ENCODE measurements at places on chromosomes 12 and 14. TPM values are rescaled to one million over a fixed set of nuclear protein-coding genes. Genes with fewer than 3 reads are reported as not detected.

TAS2R14 gene
- total RNA-seq = 1.3 TPM

KRT71 gene
- not detected for total RNA-seq

RHOJ gene
- total RNA-seq = 312 TPM

SLC38A4 gene
- total RNA-seq = 4.2 TPM

C12orf56 gene
- not detected for total RNA-seq

C12orf60 gene
- total RNA-seq = 1.1 TPM

KRT2 gene
- not detected for total RNA-seq

CLEC6A gene
- not detected for total RNA-seq

SVOP gene
- total RNA-seq = not detected

KCNJ8 gene
- total RNA-seq = not detected

TAS2R7 gene
- total RNA-seq = not detected

FAM186B gene
- total RNA-seq = under 0.01 TPM

KLRG1 gene
- total RNA-seq = 0.25 TPM

IQSEC3 gene
- total RNA-seq = not detected

SLC39A2 gene
- total RNA-seq = not detected

TTC7B gene
- total RNA-seq = 16.4 TPM

TAS2R20 gene
- 1.6 TPM for total RNA-seq

GUCY2C gene
- not detected for total RNA-seq

WNT1 gene
- total RNA-seq = not detected

FOXG1 gene
- total RNA-seq = not detected

KRT77 gene
- not detected for total RNA-seq

FZD10 gene
- 0.13 TPM for total RNA-seq

ADCY4 gene
- 89.6 TPM for total RNA-seq

GARIN6 gene
- total RNA-seq = not detected

KCNH3 gene
- not detected for total RNA-seq

SLC25A21 gene
- 1.3 TPM for total RNA-seq

G2E3 gene
- 13.1 TPM for total RNA-seq

ABCC9 gene
- total RNA-seq = under 0.01 TPM

EGLN3 gene
- 1.1 TPM for total RNA-seq

R3HDM2 gene
- total RNA-seq = 11.0 TPM

PYGL gene
- total RNA-seq = 64.4 TPM

STAC3 gene
- total RNA-seq = not detected

SCN8A gene
- total RNA-seq = 0.76 TPM

USP5 gene
- total RNA-seq = 101 TPM

SYT1 gene
- 3.6 TPM for total RNA-seq

IKZF4 gene
- total RNA-seq = 0.16 TPM

ANKLE2 gene
- 39.5 TPM for total RNA-seq

HSPB8 gene
- 1.1 TPM for total RNA-seq

PIANP gene
- total RNA-seq = not detected

OR6C2 gene
- total RNA-seq = not detected

GDF3 gene
- 0.16 TPM for total RNA-seq

SLC25A47 gene
- not detected for total RNA-seq

LAG3 gene
- total RNA-seq = 0.16 TPM

CMTM5 gene
- total RNA-seq = not detected

UNG gene
- total RNA-seq = 23.3 TPM

MYO1H gene
- total RNA-seq = not detected

TRIM9 gene
- not detected for total RNA-seq

All from bladder microvascular endothelial cell (primary cell).